ENCODE measurements at places on chromosomes 3 and 15.

- no peak for DNase-seq
Measured at GRCh38 chr3:148335612-148336011, 362.1 kb upstream of the AGTR1 start.

DNA sequence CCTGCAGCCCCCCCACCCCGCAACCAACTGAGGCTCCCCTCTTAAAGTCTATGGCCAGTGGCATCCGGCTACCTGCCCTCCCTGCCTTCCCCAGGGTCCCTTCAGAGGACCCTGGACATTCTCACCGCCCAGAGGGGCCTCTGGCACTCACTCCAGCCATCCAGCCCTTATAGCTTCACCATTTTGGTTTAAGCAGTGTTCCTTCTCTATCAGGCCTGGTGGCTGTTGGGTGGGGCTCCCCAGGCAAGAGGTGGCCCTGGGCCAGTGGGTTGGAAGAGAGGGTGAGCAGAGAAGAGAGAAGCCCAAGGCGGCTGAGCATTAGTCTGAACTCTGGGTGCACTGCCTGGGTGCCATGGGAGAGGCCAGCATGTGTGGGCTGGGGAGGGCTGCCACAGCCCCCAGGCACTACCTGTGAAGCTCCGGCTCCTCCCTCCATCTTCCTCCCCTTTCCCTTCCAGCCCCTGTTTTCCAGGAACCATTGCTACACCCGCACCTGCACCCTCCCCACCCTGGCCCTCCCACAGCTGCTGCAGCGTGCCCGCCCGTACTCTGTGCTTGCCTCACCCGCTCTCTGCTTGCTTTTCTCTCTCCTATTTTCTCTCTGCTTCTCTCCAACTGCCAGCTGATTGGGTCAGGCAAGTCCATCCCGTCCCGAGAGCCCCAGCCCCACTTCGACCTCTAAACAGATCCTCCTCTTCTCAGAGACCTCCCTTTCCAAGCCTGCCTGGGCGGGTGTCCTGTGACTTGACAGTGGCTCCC is 168.2 kb downstream of the TBC1D2B start:
- no peak for DNase-seq

DNA sequence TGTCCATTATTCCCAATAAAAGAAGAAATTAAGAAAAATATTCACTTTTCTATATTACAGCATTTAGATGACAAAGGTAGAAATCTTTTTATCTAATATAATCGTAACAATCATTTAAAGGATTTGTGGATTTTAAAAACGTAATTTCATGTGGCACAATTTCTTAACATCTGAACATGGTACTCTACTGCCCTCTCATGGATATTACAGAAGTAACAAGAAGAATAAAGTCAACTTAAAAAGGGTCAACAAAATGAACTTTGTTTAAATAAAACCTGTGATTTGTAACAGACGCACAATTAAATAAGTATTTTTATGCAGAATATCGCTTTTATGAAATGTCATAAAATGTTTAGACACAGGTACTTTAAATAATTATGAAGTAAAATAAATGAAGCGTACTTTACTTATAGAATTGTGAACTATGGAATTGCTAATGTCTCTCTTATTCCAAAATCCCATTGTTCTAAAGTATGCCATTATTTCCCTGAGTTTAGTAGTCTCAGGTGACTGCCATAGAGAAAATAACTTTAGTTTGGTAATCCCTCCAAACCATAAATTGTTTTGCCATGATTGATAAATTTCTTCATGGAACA is 366.8 kb upstream of the ZNF385D start:
- no peak for DNase-seq

GRCh38 chr3:189911001-189911400 is 209.7 kb downstream of the P3H2 start:
- DNase-seq, result no peak
